Activated CD4-positive, alpha-beta T cell treated with anti-CD3 and anti-CD28 coated beads, Interleukin-2, amount 50 U/mL, for 16 hours (primary cell): ENCODE measurements at places on chromosomes 6 and 20.

GRCh38 chr6:39054577-39055142 is 6.1 kb downstream of the GLP1R start:
- no peak for DNase-seq

DNA sequence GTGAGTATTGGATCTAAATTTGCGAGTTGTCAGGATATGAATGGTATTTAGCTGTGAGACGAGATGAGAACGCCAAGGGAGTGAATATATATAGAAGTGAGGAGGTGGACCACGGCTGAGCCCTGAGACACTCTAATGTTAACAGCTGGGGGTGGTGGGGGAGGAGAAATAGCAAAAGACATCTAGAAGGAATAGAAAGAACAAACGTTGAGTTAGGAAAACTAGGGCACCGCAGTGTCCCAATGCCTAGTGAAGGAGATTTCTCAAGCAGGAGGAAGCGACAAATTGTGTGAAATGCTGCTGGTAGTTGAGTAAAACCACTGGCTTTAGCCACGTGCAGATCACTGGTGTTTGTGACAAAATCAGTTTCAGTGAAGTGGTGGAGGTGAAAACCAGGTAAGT is 56.9 kb downstream of the CD164 start:
- DNase-seq = no peak

DNA sequence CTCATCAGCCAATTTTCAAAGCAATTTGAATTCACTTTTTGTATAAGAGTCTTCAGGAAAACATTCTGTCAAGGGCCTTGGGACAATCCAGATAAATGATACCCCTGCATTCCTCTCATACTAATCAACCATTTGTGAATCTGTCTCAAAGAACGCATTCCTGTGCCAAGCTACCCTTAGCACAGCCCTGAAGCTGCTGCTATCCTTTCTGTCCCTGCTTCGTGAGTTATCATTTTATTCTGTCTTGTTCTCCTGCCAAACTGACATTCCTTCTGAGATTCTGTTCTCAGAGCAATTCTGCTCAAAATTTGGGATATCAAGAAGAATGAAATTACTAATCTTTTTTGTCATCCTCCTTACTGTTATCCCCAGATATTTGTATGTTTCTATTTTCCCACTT is 213.9 kb upstream of the STXBP5 start:
- no peak for DNase-seq

DNA sequence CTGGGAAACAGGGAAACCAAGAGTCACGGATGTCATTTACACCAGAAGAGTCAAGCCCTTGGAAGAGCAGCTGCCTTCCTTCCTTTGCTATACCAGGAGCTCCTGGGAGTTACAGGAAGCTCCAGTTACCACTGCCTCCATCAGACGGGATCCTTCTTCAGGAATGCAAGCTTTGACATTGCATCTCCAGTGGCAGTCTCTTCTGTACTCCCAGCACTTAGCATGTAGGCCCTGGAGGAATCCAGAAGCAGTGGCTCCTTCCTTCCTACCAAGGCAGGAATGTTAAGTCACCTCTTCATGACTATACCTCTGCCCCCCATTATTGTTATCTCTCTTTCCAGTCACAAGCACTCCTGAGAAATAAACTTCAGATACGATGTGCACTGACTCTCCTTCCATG is 836.0 kb downstream of the MAFB start:
- DNase-seq = no peak

GRCh38 chr20:21191839-21192238 is 66.0 kb downstream of the KIZ start:
- no peak for DNase-seq

DNA sequence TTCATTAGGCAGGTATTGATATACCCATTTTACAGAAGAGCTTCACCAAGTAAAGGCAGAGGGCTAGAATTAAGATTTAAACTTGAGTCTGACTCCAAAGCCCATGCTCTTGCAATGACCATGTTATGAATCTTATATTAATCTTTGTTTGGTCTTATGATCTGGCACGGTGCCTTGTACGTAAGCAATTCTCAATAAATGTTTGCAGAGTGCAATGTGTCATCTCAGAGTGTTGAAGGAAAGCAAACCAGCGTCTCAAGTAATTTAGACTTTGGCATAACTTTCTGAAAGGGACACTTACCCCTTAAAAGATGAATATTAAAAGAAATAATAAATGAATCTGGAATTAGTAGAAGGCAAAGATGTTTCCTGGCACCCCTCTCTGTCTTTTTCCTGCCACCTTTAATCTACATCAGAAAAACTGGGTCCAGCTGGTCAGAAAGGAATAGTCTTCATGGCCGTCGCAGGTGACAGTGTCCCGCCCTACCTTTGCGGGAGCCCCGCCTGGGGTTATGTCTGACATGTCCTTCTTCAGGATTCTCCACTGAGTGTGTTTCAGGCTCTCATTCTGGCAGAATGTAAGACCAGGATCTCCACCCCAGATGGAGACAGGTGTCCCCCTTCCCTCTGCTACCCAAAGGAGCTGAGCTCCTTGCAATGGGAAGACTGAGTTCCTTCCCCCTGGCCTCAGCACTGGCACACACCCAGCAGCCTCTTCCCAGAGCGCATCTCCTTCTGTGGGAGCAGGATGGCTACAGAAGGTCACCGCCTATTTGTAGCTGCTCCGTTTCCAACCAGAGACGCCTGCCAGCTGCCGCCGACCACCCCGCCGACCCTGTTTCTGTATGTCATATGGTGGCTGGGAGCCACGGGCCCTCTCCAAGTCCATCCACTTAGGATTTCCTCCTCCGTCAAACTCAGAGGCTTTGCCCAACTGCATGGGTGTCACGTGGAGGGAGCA is 266.3 kb upstream of the ECI2 start:
- DNase-seq = no peak

DNA sequence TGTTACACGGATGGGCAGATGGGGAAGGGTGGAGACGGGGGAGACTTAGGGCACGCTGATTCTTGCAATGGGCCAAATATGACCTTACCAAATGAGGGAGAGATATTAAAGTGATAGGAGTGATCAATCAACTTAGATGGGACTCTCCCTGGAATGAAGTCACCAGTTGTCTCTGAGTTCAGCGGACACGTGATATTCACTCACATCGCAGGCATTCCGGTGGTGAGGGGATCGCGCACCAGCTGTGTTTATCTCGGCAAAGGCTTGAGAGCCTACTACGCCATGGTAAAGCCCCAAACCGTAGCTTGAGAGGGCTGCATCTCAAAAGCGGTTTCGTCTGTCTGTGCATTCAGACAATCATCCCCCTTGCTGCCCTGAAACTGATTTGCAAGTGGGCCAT is 5.5 kb downstream of the BMP7 start:
- no peak for DNase-seq

- no peak for DNase-seq
Measured at GRCh38 chr6:130105996-130106704, 87.8 kb downstream of the L3MBTL3 start.

DNA sequence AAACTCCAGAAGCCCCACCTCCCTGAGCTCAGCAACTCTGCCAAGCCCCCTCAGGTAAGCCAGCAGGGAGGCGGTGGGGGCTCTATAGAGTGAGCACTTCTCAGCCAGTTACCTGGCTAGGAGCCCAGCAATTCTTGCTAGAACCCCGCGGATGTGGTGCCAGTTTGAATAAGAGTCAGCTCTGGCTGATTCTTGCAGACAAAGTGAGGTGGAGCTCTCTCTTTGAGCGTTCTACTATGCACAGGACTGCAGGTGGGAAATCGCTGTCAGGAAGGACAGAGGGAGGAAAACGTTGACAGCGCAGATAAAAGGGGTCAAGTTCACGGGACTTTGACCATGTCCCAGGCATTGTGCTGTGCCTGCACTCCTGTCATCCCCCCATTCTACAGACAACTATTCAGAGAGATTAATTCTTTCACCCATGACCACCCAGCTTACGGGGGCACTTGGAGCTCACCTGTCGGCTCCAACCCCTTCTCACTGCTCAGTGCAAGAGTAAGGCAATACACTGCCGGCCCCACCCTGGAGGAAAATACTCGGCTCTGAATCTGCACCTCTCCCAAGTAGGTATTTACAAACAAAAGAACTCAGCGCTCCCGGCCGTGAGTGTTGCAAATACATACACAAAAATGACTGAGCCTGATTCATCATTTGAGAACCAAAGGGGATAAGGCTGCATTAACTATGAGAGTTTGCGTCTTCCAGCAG is 92.9 kb downstream of the ANKRD60 start:
- no peak for DNase-seq

DNA sequence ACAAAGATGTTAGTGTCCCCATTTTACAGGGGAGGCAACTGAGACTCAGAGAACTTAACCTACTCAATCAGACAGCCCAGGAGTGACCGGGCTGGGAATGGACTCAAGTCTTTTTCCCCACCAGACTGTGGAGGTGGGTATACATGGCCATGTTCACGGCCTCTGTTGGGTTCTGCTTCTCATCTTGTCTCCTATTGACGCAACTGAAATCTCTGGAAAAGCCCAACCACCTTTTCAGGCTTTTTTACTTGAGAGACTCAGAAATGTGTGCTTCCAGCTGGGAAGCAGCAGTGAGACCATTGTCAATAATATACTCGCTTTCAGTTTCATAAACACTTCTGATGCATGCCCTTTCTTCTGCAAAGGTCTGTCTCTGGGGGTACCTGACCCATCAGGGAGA is 70.7 kb downstream of the SOBP start:
- DNase-seq = no peak

DNA sequence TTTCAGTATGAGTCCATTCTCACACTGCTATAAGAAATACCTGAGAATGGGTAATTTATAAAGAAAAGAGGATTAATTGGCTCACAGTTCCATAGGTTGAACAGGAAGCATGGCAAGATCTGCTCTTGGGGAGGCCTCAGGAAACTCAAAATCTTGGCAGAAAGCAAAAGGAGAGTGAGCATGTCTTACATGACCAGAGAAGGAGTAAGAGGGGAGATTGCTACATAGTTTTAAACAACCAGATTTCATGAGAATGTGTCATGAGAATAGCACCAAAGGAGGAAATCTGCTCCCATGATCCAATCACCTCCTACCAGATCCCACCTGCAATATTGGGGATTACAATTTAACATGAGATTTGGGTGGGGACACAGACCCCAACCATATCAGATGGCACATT is 672.4 kb downstream of the HTR1B start:
- DNase-seq = no peak

- DNase-seq = no peak
Measured at GRCh38 chr20:51876313-51876940, 74.1 kb upstream of the SALL4 start.

DNA sequence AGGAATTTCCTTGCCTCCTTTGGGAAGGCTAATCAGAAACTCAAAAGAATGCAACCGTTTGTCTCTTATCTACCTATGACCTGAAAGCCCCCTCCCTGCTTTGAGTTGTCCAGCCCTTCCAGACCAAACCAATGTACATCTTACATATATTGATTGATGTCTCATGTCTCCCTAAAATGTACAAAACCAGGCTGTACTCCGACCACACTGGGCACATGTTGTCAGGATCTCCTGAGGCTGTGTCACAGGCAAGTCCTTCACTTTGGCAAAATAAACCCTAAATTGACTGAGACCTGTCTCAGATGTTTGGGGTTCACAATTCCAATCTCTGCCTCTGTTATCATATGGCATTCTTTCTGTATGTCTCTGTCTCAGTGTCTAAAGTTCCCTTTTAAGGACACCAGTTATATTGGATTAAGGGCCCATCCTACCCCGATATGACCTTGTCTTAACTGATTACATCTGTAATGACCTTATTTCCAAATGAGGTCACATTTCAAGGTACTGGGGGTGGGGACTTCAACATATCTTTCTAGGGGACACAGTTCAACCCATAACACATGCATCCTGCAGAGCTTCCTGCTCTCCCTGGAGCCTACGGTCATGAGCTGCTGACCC is 513.5 kb upstream of the JARID2 start:
- no peak for DNase-seq

- no peak for DNase-seq
Measured at GRCh38 chr6:141744971-141745370, 387.8 kb upstream of the GJE1 start.

GRCh38 chr20:13331536-13331935 is 110.5 kb downstream of the ISM1 start:
- no peak for DNase-seq

DNA sequence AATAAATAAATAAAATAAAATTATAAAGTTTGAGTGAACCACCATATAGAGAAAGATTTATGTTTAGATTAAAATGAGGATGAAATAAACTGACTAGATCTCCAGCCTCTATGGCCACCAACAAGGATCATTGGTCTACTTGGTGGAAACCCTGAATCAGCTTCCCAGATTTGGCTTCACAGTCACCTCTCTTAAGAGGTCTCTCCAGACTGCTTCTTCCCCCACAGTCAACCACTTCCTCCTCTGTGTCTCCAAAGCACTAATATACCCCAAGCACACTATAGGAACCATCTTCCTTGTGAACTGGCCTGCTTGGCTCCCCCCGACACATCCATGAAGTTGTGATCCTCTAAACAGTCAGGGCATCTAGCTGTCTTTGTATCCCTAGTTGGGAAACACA is 529.6 kb upstream of the RNF217 start:
- no peak for DNase-seq

GRCh38 chr20:37453836-37454235 is 67.2 kb upstream of the NNAT start:
- no peak for DNase-seq

GRCh38 chr6:153564803-153565202 is 433.7 kb upstream of the RGS17 start:
- DNase-seq = no peak

DNA sequence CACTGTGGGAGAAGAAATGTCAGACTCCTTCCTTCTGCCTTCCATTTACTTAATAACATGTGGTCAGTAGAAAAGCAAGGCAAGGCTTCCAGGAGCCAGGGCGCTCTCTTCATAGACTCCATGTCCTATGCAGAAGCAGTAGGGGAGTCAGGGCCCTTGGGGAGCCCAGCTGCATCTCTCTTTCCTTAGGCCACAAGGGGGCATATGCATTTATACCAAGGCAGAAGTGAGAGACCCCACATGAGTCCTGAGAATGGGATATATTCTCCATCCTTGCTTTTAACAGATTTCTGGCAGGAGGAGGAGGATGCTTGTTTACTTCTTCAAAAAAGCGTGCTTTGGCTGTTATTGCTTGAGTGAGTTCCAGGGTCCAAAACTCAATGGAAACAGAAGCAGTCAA is 198.5 kb downstream of the HIVEP2 start:
- no peak for DNase-seq

DNA sequence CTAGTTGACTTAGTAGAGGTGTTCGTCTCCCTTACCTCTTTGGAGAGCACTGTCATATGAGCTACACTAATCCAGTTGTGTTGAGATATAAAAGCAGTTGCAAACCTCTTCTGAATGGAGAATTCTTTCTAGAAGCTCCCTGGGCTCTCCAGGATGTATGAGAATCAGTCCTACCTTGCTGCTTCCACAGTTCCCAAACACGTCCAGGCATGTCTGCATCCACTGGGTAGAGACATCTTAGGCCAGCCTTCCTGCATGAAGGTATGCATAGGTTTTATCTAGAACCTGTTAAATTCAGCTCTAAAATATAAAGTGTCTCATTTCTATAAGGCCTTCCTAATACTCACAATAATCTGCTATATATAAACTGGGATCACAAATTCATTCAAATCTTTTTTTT is 297.7 kb downstream of the CDC5L start:
- DNase-seq = no peak

GRCh38 chr20:45921337-45922189 is 9.6 kb upstream of the PLTP start:
- DNase-seq = no peak

GRCh38 chr6:151148111-151148510 is 91.7 kb upstream of the AKAP12 start:
- no peak for DNase-seq

- no peak for DNase-seq
Measured at GRCh38 chr20:62425281-62426058, 1.9 kb downstream of the RBBP8NL start.

- DNase-seq = no peak
Measured at GRCh38 chr6:104409913-104410312, 449.8 kb downstream of the HACE1 start.
